Right renal pelvis (tissue), 4 donors: ENCODE measurements at places on chromosomes 13 and 19. TPM values are rescaled to one million over a fixed set of nuclear protein-coding genes. Genes with fewer than 3 reads are reported as not detected.

SULT2B1 gene
- 0.39 TPM for polyA plus RNA-seq

DNA sequence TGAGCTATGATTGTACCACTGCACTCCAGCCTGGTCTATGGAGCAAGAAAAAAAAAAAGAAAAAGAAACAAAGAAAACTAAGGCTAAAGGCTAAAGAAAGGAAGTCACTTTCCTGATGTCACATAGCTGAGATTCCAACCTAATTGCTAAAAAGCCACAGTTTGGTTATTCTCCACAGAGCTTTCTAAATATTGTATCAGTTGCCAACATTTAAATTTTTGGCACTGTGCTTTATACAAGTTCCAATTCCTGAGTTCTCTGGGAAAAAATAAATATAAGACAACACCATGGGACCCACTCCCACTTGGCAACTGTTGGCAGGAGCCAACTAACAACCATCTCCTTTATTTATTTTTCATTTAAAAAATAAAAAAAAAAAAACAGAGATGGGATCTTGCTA, 11.2 kb upstream of the LYPD3 start:
- no peak for DNase-seq

DNA sequence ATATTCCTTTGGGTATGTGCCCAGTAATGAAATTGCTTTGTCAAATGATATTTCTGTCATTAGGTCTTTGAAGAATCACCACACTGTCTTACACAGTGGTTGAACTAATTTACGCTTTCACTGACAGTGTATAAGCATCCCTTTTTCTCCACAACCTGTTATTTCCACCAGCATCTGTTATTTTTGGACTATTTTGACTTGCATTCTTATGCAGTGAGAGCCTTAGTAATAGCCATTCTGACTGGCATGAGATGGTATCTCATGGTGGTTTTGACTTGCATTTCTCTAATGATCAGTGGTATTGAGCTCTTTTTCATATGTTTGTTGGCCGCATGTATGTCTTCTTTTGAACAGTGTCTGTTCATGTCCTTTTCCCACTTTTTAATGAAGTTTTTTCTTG, 92.0 kb upstream of the SPATA13 start:
- DNase-seq = no peak

DNA sequence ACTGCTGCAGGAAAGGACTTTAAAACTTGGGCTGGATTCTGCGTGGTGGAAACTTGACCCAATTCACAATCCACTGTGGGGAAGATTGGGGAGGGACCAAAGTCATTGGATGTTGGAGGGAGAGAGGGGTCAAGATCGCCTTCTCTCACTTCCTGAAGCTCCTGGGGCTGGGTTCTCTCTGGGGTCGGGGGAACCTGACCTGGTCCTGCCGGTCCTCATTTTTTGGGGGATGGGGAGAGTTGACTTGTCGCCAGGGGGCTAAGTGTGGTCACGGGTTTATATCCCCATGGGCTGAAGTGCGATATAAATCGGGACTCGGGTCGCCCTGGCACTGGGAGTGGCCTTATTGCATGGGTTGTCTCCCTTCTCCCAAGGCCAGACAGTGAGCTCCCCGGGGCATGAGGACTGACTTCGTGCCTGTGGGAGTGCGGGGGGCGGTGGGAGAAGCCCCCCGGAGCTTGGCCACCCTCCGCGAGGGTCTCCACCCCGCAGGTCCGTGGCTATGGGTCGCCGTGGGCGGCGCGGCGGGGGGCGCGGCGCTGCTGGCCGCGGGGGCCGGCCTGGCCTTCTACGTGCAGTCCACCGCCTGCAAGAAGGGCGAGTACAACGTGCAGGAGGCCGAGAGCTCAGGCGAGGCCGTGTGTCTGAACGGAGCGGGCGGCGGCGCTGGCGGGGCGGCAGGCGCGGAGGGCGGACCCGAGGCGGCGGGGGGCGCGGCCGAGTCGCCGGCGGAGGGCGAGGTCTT, 6.3 kb downstream of the ICAM5 start:
- no peak for DNase-seq

- no peak for DNase-seq
Observed at GRCh38 chr13:67204764-67205163, 25.4 kb downstream of the PCDH9 start.

DNA sequence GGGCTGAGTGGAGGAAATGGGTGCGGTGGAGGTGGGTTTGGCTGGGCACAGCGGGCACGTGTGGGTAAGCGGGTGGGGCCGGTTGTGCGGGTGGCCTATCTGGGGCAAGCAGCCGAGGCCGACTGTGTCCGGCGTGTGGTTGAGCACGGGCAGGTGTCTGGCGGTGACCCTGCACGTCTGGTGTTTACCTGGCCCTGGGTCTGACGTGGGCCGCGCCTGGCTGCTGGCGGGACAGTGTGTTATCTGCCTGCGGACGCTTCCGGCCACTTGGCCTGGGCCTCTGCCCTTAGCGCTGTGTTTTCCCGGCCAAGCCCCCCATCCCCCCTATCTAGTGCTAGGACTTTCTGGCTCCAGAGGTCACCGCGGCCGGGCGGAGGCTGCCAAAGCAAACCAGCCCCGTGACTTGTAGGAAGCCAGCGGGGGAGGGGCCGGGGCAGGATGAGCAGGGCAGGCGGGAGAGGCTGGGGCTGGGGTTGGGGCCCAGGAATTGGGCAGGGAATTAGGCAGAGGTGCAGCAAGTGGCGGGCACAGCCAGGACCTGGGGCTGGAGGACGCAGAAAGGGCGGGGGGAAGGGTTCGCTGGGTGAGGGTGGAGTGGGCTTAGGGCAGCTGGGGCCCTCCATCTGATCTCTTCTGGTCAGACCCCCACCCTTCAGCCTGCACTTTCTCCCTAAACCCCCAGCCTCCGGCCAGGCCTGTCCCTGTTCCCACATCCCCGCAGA, 534 bp upstream of the HPN start:
- DNase-seq = no peak
